Aorta (tissue), 5 donors: ENCODE measurements at places on chromosomes 1 and 21. TPM values are rescaled to one million over a fixed set of nuclear protein-coding genes. Genes with fewer than 3 reads are reported as not detected.

FNBP1L gene
- total RNA-seq = 28.6 TPM

VASH2 gene
- 1.8 TPM for total RNA-seq

SLC5A3 gene
- 82.3 TPM for total RNA-seq

KCNJ9 gene
- not detected for total RNA-seq

CRYAA gene
- total RNA-seq = not detected

TNFRSF18 gene
- 1.1 TPM for total RNA-seq

MCL1 gene
- total RNA-seq = 247 TPM

LIPI gene
- not detected for total RNA-seq

BRINP2 gene
- not detected for total RNA-seq

FCRLB gene
- 0.66 TPM for total RNA-seq

SPATA46 gene
- total RNA-seq = not detected

PRSS38 gene
- not detected for total RNA-seq

SNX7 gene
- total RNA-seq = 29.3 TPM

LCK gene
- total RNA-seq = 4.6 TPM

FAM177B gene
- not detected for total RNA-seq

TAF5L gene
- 29.8 TPM for total RNA-seq

PLA2G2F gene
- not detected for total RNA-seq

LCE1C gene
- not detected for total RNA-seq

ATP5PB gene
- 110 TPM for total RNA-seq

IL12RB2 gene
- total RNA-seq = 5.3 TPM

MMEL1 gene
- 0.94 TPM for total RNA-seq

VCAM1 gene
- total RNA-seq = 78.8 TPM

PKLR gene
- not detected for total RNA-seq

CHIA gene
- total RNA-seq = not detected

DMRTA2 gene
- total RNA-seq = not detected

S100A7 gene
- total RNA-seq = not detected

ASPM gene
- 1.6 TPM for total RNA-seq

IL19 gene
- not detected for total RNA-seq

SPRR2E gene
- total RNA-seq = not detected

KRTAP19-1 gene
- not detected for total RNA-seq

CD1B gene
- total RNA-seq = not detected

LAMC1 gene
- total RNA-seq = 247 TPM

PTGER3 gene
- total RNA-seq = 32.7 TPM

HSD3B2 gene
- total RNA-seq = 0.55 TPM

NUDT4B gene
- 1.2 TPM for total RNA-seq

IL22RA1 gene
- 0.23 TPM for total RNA-seq

C1orf226 gene
- total RNA-seq = 5.5 TPM

TRPM2 gene
- total RNA-seq = 7.0 TPM

SPRR5 gene
- not detected for total RNA-seq

SERTAD4 gene
- total RNA-seq = 4.5 TPM

LPAR3 gene
- 0.10 TPM for total RNA-seq

KCNH1 gene
- total RNA-seq = 0.96 TPM

VHLL gene
- total RNA-seq = not detected

NCAM2 gene
- 8.7 TPM for total RNA-seq

ACTA1 gene
- total RNA-seq = 46.8 TPM

C1orf185 gene
- not detected for total RNA-seq

PGLYRP4 gene
- not detected for total RNA-seq

ZNF692 gene
- total RNA-seq = 20.7 TPM

PTGFR gene
- 44.3 TPM for total RNA-seq

TBX19 gene
- total RNA-seq = 4.1 TPM

ACBD3 gene
- total RNA-seq = 45.5 TPM

TFF2 gene
- total RNA-seq = not detected

CD53 gene
- 50.7 TPM for total RNA-seq

CHRM3 gene
- 3.8 TPM for total RNA-seq

COL18A1 gene
- total RNA-seq = 301 TPM

BARHL2 gene
- total RNA-seq = not detected

OR2T35 gene
- total RNA-seq = not detected

PLA2G2C gene
- not detected for total RNA-seq

HDGF gene
- 106 TPM for total RNA-seq

C8A gene
- not detected for total RNA-seq
